ENCODE measurements at places on chromosomes 2 and 18.

GRCh38 chr2:96142217-96143113 lies 2.8 kb downstream of the DUSP2 start:
- peak; percentile 66 for DNase-seq

GRCh38 chr2:40251137-40251536 lies 200.8 kb downstream of the SLC8A1 start:
- DNase-seq = no peak

GRCh38 chr2:163205589-163206254 lies 367.2 kb upstream of the KCNH7 start:
- DNase-seq = no peak

GRCh38 chr2:10002109-10002508 lies 41.2 kb upstream of the KLF11 start:
- no peak for DNase-seq

- no peak for DNase-seq
Measured at GRCh38 chr2:64854773-64855237, 134.4 kb upstream of the SLC1A4 start.

GRCh38 chr2:139237023-139237422 lies 456.8 kb upstream of the NXPH2 start:
- DNase-seq = no peak

GRCh38 chr2:122815120-122815519 lies 1059.7 kb downstream of the TSN start:
- no peak for DNase-seq

DNA sequence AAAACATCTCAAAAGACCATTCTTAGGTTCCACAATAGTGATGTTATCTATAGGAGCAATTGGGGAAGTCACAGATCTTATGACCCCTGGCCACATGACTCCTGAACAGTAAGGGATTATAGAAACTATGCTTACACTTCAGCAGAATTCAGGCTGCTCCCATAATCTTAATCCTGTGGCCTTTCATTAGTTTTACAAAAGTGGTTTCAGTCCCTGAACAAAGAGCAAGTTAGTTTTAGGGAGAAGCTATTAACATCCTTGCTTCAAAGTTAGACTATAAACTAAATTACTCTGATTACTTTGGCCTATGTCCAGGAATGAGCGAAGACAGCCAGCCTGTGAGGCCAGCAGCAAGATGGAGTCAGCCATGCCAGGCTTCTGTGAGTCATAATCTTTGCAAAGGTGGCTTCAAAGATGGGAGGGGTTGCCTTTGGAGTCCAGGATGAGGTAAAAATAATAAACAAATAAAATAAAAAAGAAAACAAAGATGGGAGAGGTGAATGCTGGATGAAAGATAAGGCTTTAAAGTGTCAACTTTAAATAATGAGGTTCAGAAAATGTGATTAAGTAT lies 168.7 kb upstream of the NDUFV2 start:
- DNase-seq = no peak

DNA sequence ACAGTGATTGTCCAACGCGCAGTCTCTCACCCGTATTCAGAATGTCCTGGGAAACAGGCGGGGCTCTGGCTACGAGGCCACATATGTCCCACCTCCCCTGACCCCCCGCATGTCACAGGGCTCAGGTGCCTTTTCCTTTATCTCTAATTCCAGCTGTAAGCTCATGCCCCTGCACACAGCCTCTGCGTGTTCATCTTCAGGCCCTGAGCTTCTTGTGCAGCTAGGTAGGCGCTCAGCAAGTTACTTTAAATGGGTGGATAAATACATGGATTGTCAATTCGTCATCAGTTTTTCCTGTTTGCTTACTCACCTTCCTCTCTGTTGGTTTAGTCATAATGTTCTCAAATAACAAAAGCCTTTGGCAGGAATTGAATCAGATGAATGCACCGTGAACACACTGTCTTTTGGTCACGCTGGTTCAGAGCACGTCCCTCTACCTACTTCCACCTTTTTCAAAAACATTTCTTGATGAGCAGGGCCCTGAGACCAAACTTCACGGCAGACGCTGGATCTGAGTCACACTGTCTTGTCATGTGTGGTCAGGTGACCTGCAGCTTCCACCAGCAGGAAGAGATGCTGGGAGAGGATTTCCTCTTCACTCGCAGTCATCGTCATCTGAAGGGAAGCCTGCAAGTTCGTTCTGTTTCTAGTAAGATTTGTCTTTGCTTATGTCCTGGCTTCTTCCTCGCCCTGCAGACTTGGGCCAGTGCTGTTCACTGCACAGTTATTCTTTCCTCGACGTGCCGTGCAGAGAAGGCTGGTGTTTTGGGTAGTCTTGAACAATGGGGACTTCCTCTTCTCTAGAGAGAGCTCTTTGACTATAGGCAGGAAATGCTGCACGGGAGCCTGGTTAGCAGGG lies 138.1 kb downstream of the PTGR3 start:
- peak; percentile 41 for DNase-seq

DNA sequence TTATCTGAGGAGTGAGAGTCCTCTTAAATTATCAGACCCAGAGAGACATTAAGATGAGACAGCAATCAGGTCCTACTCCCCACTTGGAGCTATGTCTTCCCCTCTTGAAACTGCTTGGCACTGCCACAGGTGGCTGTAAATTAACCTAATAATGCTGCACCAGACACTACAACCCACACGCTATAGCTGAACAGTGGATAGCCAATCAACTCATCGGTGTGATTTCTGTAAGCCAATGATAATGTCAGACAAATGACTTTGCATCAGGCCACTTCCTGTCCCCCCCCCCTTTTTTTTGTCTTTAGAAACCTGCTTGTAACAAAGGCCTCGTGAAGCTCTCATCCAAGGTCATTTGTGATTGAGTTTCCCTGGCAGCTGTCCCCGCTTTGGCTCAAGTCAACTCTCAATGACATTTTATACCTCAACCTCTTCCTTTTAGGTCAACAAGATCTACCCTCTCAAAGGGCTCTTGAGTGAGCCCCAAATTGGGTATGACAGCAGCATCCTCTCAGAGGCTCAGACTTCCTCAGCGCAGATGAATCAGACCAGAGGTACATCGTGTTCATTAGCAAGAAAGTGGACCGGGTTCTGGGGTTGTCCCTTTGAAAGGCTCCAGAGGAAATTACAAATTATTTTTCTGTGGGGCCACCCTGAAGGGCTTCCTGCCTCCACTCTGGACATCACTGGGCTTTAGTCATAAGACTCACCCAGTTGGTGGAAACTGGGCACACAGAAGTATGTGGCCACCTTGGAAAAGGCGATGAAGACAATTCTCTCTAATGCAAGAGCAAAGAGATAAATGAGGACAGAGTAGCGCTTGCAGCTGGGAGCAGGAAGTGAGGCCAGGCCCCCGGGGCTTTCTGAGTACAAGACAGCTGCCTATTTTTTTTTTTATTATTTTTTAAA lies 73.6 kb downstream of the COPS8 start:
- no peak for DNase-seq

DNA sequence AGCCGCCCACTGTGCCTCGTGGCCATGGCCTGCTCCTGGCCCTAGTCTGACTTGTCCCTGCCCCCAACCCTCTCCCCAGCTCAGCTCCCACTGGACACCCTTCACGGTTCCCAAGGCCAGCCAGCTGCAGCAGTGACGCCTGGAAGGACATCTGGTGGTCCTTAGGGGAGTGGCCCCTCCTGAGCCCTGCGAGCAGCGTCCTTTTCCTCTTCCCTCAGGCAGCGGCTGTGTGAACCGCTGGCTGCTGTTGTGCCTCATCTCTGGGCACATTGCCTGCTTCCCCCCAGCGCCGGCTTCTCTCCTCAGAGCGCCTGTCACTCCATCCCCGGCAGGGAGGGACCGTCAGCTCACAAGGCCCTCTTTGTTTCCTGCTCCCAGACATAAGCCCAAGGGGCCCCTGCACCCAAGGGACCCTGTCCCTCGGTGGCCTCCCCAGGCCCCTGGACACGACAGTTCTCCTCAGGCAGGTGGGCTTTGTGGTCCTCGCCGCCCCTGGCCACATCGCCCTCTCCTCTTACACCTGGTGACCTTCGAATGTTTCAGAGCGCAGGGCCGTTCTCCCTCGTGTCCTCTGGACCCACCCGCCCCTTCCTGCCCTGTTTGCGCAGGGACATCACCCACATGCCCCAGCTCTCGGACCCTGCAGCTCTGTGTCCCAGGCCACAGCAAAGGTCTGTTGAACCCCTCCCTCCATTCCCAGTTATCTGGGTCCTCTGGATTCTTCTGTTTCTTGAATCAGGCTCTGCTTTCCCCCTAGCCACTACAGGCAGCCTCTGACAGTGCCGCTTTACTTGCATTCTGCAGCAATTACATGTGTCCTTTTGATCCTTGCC lies 35.8 kb downstream of the ANO7 start:
- no peak for DNase-seq

DNA sequence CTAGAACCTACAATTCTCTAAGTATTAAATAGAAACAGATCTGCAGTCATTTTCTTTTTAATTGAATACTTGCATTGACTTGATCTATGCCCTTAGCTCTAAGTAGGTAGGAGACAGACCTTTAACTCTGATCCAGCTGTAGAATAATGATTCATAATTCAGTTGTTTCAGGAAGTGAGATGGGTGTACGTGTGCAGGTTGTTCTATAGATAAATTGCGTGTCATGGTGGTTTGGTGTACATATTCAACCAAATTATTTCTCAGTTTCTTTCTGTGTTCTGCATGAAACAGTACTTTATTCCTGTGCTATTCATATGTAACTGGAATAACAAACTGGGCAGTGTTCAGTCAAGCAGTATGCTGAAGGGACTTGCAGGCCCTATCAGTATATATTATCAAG lies 34.3 kb upstream of the CD226 start:
- DNase-seq = peak; percentile 29

- no peak for DNase-seq
Measured at GRCh38 chr2:67446491-67446911, 49.4 kb downstream of the ETAA1 start.

- DNase-seq = no peak
Measured at GRCh38 chr2:99852956-99853355, 289.4 kb downstream of the AFF3 start.

DNA sequence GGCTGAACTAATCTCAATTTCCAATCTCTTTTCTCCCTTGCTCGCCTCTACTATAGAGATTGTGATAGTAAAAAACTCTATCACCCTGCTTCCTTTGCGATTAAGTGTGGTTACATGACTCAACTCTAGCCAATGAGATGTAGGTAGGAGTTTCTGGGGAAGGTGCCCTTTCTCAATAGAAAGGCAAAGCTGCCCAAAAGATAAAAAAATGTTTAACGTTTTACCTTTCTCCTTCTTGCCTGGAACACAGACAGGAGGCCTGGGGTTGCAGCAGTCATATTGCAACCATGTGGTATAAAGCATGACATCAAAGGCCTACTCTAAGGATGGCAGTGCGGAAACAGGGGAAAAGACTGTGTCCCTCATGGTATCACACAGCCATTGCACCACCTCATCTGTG lies 31.5 kb downstream of the TMEM37 start:
- DNase-seq = no peak

Measured in T-helper 1 cell (primary cell).